Kasumi-1 (cell line): ENCODE measurements at places on chromosomes 2 and 18.

DNA sequence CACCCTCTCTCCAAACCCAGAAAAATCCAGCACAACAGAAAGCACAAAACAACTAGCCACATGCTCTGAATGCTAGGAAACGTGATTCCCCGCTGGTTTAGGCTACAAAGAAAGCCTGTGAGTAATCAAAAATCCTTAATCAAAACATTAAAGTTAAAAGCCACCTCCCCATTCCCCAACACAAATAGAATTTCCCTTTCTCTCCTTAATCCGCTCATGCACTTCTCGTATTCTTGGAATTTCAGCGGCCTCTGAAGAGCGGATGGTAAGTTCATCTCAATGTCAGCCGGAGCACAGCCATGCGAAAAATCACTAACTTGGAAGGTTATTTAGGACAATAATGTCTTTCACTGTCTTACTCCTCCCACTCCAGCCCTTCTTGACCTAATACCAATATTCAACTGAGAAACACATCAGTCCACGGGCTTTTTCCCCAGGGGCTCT lies 126.7 kb downstream of the OSBPL1A start:
- no peak for DNase-seq

DNA sequence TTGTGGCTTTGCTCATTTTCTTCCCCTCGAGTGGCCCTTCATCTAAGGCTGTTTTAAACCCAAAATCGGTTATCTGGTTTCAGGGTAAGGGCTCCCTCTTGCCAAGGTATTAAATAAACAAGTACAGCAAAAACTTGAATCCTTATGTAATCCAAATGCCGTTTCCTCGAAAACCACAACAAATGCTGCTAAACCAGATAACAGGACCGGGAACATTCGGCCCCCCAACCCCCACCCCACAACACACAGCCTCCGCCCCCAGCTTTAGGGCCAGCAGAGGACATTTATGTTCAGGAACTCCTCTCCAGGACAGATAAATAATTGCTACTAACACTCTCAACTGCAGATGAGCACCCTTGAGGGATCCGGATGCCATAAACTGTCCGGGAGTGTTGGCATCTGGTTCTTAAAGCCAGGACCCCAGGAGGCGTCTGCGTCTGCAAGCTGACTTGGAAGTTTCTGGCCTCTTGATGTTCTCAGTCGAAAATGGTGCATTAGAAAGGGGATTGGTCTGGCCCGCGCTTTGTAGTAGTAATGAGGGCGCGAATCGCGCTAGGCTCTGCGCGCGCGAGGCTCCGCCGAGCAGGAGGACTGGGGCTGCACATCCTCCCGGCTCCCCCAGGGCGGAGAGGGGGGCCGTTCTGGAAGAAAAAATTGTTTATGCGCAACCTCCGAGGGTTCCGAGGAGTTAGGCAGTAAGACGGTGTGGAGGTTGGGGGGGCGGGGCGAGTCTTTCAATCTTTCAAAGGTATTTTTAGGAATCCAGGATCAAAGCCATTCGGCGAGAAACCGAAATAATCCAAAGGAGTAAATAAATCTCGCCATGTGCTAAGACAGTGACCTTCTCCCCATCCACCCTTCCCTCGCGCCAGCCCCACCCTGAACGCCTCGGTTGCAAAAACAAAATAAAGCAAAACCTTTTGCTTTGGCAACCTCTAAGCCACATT lies 3.9 kb upstream of the ID2 start:
- DNase-seq = no peak

- DNase-seq = peak; percentile 10
Observed at GRCh38 chr2:105087273-105087672, 49.4 kb downstream of the MRPS9 start.

- no peak for DNase-seq
Observed at GRCh38 chr2:202165945-202166344, 72.5 kb downstream of the SUMO1 start.

DNA sequence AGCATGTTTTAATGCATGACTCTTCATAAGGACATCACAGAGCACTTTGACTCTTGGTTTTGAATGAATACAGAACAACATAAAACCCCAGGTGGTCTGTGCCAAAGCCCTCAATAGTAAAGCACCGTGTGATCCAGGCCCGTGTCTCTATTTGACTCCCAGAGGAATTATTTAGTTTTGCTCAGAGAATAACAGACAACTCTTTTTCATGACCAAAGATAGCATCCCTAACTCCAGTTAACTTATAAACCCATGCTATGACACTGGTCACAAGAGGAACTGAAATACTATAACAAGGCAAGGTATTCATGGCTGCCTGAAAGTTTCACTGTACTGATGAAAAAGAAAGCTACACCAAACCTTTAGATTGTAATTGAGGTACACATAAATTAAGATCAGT lies 128.4 kb downstream of the IKZF2 start:
- no peak for DNase-seq

DNA sequence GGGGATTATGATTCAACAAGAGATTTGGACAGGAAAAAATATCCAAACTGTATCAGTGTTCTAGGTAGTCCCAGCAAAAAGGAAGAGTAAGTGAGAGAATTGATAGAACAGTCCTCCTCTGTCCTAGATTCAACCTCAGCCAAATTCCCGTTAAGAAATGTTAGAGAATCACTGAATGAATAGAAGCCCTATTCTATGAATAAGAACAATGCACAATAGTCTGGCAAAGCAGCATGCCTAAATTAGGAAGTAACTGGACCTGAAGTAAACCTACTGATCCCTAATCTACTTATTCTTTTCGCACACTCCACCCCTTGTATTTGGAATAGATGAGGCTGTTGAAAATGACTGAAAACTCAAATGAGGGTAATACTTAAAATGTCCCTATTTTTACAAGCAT lies 1665.5 kb downstream of the LRP1B start:
- DNase-seq = no peak

DNA sequence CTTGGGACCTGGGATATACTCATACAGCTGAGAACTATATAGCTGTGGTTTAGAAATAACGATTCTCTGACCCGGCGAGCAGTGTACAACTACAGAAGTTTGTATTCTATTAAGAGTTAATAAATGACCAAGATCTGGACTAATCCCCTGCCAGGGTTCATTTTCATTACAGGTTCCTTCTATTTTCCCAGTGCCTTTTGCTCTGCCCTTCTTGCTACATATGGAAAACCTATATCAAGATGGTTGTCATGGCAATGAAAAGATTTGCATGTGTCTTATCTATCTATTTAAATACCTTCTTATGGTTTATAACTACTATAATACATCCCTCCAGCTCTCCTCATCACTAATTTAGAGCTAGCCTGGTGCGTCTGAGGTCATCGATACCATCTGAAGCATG lies 965.2 kb downstream of the BCL11A start:
- DNase-seq = no peak

GRCh38 chr2:234286118-234286598 lies 210.7 kb downstream of the ARL4C start:
- DNase-seq = no peak

GRCh38 chr18:22283397-22283796 lies 114.0 kb downstream of the GATA6 start:
- DNase-seq = no peak

- no peak for DNase-seq
Observed at GRCh38 chr2:203804070-203804469, 63.5 kb upstream of the CTLA4 start.

DNA sequence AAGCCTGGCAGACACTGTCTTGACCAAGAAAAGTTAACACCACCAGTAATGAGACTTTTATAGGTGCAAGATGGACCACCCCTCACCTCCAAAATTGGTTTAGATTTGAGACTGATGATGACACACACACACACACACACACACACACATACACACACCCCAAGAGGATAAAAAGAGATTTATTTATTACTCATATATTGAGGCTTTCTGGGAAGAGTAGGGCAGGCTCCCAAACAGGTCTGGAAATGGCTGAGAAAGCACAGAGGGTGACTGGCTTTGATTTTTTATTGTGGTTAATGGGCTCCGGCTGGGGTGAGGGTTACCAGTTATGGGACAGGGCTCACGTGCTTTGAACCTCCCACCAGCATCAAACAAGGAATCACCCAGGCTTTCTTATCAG lies 54.2 kb upstream of the ADAM23 start:
- DNase-seq = no peak

GRCh38 chr2:181540421-181540820 lies 83.2 kb downstream of the ITGA4 start:
- DNase-seq = no peak

DNA sequence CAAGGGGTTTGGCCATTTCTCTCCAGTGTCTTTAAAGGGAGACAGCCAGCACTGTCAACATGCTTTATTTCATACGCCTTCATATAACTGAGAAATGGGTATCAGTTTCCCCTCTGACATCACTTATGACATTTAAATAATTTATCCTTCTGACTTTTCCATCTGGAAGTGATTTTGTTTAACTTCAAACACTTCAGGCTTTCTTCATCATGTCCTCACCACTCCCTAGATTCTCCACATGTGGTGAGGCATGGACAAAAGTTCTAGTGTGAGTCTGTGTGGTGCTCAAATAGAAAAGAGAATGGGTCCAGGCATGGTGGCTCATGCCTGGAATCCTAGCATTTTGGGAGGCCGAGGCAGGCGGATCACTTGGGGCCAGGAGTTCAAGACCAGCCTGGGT lies 158.6 kb downstream of the TXNL1 start:
- DNase-seq = no peak

DNA sequence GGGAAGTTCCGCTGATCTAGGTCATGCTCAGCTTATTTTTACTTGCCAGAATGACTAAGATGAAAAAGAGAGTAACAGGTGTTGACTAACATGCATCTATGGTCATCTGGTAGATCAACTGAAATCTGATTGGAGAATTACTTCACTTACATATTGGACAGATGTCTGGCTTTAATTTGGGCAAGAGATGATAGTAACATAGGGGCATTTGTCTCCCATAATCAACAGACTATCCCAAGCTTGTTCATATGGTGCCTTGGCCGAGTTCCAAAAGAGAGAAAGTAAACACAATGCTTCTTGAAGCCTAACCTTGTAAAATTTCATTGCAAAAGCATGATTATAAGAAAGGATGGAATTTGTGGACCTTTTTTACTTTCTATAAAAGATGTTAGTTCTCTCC lies 503.7 kb downstream of the ADCYAP1 start:
- DNase-seq = no peak

GRCh38 chr2:106011380-106011779 lies 182.7 kb downstream of the UXS1 start:
- no peak for DNase-seq

DNA sequence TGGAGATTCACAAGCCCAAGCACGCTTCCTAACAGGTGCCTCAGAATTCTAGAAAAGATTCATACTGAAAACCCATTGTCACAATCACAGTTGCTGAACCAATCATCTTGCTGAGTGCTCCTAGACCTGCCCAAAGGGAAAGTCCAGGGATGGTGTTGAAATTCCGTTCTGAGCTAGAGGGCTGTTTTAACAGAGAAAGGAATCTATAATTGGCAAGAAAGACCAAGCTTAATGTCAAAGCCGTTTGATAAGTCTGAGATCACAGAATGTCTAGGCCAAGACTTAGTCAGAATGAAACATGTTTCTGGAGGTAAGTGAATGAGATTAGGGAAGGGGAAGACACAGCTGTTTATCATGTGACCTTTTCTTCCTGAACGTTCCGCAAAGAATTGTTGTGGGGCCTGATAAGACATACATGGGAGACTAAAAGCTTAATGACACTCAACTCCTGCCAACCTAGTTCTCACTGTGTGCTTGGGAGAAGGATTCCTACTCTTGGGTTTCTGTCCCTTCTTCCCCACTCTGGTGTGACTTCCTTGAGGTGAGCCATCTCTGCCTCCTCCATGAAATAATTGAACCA lies 27.5 kb downstream of the PMAIP1 start:
- no peak for DNase-seq

DNA sequence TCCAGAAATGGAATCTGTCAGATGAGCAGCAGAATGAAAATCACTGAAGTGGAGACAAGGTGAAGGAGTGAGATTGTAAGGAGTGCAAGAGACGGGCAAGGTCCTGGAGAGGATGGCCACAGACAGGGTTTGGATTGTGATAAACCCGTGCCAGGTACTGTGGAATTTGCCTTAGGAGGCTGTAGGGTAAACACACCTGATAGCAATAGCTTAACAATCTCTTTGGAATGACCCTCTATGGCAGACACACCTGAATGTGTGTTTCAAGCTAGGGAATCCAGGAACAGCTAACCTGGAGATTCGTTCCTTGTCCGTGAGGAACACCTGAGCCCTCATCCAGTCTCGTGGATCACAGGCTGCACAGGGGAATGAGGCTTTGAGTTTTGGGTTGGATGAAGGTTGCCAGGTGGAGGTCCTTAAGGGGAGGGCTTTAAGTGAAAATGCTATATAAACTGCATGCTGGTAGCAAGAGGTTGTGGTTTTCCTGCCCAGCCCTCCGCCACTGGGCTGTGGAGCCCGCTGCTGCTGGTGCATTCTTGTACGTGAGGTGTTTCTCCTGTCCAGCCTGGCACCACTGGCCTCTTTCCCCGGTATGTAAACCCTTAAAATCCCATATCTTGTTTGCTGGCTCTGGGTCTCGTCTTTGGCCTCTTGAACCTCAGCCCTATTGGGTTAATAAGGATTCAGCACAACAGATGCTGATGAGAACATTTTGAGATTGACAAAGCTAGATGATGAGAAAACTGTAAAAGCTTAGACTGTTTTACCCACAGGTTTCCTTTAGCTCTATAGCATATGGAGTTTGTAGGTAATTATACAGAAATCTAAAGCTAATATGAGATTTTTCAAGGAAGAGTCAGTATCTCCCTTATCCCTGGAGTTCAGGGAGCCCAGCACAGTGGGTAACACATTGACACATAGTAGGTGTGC lies 117.9 kb downstream of the ARHGAP15 start:
- no peak for DNase-seq

- DNase-seq = peak; percentile 28
Observed at GRCh38 chr2:213251618-213252017, 32.6 kb upstream of the SPAG16 start.

GRCh38 chr2:18117592-18117991 lies 239.1 kb downstream of the KCNS3 start:
- DNase-seq = peak; percentile 57

DNA sequence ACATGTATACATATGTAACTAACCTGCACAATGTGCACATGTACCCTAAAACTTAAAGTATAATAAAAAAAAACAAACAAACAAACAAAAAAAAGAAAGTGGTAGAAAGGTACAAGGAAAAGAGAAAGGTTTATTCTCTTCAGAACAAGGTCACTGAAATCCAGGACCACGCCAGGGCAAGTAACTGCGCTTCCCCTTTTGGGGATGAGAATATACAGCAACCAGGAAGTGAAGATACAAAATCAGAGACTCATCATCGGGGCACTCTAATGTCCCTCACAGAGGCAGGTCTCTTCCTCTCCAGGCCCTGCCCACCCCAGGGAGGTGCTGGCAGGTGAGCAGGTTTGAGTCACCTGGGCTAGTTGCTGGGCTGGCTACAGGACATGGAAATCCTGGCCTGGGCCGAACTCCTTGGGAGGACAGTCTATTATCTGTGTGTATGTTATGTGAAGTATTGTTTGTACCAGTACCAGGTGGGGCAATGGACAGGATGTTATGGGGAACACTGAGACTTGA lies 100.4 kb upstream of the GPR45 start:
- DNase-seq = peak; percentile 9

GRCh38 chr2:158457092-158457825 lies 507 bp downstream of the PKP4 start:
- DNase-seq = peak; percentile 80

GRCh38 chr2:159226059-159226461 lies 60.4 kb downstream of the WDSUB1 start:
- DNase-seq = no peak

- peak; percentile 25 for DNase-seq
Observed at GRCh38 chr2:64220265-64220664, 76.0 kb upstream of the PELI1 start.

- no peak for DNase-seq
Observed at GRCh38 chr2:191053256-191053655, 39.3 kb upstream of the STAT1 start.

- no peak for DNase-seq
Observed at GRCh38 chr2:88601286-88601685, 26.0 kb downstream of the EIF2AK3 start.
